ENCODE measurements at places on chromosomes 6 and 20.
A peak's percentile ranks its signal among the peaks of the same experiment; 100 is the strongest.

GRCh38 chr6:135360222-135360621 lies 137.3 kb downstream of the AHI1 start:
- no peak for DNase-seq

- peak; percentile 16 for DNase-seq
Observed at GRCh38 chr6:131062241-131063027, 611 bp downstream of the EPB41L2 start.

- DNase-seq: no peak
Observed at GRCh38 chr6:122754191-122754731, 25.3 kb upstream of the FABP7 start.

DNA sequence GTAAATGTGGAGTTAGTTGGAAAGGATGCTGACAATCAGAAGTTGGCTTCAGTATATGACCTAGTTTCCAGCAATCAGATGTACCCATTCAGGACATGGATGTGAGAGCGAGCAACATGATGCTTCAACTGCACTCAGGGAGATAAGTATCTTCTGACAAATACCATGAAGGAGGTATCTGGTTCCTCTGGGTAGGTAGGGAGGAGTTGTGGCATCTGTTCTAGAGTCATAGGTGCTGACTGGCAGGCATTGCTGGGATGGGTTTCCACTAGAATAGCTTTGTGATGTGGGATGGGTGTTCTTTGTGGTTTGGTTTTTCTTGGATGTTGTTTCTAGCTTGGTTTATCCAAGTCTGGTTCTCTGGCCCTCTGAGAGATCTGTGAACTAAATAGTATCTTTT lies 3.9 kb upstream of the REV3L start:
- no peak for DNase-seq

- peak; percentile 36 for DNase-seq
Observed at GRCh38 chr20:44911264-44911921, 1.5 kb downstream of the PABPC1L start.

- DNase-seq: no peak
Observed at GRCh38 chr20:32551693-32552092, 33.4 kb downstream of the NOL4L start.

DNA sequence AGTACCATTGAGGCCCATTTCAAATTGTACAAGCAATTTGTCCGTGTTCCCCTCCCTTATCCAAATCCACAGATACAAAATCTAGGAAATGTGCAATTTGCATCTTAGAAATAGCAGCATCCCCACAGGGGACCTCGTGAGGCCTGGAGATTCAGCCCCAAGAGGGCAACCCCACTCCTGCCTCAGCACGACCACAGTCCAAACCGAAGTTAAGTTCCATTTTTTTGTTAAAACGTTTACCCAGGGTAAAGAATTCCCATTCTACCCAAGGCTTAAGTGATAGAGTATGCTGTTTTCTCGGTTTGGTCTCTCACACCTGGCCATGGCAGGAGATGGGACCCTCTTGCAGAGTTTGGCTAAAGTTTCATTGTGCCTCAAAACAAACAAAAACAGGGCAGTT lies 41.2 kb downstream of the PLCG1 start:
- no peak for DNase-seq

DNA sequence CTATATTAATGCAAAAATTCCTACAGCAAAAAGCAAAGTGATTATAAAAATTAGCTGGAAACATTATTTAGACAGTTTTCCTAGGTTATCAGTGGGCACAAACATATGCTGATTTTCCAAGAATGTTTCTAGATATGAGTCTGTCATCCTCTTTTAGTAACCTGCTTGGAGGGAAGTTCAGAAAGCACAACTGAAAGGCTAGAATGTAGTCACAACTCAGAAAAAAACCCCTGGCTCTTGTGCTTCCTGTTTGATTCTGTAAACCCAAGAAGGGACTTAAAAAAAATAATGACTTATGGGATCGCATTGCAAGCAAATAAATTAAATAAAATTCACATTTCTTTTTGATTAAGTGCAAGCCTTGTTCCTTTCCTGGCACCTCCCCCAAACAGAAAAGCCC lies 708.4 kb upstream of the EPHA7 start:
- DNase-seq: no peak

DNA sequence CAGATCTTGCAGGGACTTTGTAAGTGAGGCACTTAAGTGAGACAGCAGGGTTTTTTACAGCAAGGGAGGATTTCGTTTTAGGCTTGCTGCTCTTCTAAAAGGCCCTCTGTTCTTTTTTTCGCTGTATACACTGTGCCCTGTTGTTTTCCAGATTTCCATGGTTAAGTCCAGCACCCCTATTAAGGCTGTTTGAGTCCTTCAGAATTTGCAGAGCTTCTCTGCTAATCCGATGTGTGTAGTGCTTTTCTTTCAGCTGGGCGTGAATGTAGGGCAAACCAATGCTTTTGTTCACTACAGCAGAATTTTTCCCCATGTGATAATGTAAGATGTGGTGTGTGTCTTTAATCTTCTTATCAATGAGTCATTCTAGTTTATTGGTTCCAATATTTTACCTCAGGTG lies 200.5 kb upstream of the RREB1 start:
- no peak for DNase-seq

GRCh38 chr6:12637960-12638641 lies 78.5 kb upstream of the PHACTR1 start:
- peak; percentile 11 for DNase-seq

GRCh38 chr6:46606338-46606737 lies 46.3 kb downstream of the CYP39A1 start:
- no peak for DNase-seq

DNA sequence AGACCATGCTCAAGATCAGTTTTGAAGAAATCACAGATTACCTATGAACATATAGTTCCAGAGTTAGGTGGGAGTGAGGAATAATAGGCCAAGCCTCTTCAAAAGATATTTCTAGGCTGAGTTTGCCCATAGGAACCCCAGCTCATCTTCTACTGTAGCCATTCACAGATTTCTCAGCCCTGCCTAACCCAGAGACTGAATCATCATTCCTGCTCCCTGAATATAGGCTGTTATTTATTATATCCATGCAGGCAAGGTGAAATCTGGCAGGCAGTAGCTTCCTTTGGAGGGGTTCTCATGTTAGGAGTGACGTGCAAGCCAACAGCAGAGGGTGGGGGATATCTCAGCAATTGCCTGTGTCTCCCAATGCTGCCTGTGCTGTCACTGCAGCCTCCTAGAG lies 25.6 kb upstream of the ADGRF4 start:
- no peak for DNase-seq

GRCh38 chr6:21912151-21912832 lies 318.7 kb downstream of the SOX4 start:
- DNase-seq: no peak

- DNase-seq: no peak
Observed at GRCh38 chr20:32062776-32063170, 10.7 kb downstream of the HCK start.

DNA sequence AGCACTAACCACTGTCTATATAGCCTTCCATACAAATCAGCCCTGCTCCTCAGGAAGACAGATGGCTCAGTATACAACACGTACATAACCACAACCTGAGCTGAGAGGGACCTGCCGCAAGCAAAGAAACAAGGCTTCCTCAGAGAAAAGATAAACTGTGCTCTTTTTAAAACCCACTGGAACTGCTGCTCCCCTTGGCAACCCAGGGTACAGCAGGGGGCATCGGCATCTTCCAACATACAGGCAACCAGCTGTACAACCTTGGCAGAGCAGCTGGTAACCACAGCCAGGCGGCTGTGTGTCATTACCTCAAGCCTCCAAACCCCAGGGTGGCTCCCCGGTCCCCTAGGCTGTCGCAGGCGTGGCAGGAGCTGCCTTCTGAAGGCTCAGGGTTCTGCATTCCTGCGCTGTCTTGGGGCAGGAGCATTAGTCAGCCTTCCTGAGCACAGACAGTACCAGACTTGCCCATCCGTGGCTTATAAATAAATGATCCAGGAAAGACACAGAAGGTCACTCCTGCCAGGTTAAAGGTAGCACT lies 249.5 kb downstream of the ADGRG6 start:
- DNase-seq: peak; percentile 61

- DNase-seq: no peak
Observed at GRCh38 chr20:46367967-46368901, 38.2 kb downstream of the ELMO2 start.

- no peak for DNase-seq
Observed at GRCh38 chr6:92756912-92757311, 662.4 kb downstream of the EPHA7 start.

GRCh38 chr20:38158701-38159351 lies 6.2 kb downstream of the TGM2 start:
- no peak for DNase-seq

GRCh38 chr20:52801628-52802006 lies 170.5 kb upstream of the TSHZ2 start:
- no peak for DNase-seq

- DNase-seq: no peak
Observed at GRCh38 chr20:62628691-62629090, 13.6 kb upstream of the SLCO4A1 start.

DNA sequence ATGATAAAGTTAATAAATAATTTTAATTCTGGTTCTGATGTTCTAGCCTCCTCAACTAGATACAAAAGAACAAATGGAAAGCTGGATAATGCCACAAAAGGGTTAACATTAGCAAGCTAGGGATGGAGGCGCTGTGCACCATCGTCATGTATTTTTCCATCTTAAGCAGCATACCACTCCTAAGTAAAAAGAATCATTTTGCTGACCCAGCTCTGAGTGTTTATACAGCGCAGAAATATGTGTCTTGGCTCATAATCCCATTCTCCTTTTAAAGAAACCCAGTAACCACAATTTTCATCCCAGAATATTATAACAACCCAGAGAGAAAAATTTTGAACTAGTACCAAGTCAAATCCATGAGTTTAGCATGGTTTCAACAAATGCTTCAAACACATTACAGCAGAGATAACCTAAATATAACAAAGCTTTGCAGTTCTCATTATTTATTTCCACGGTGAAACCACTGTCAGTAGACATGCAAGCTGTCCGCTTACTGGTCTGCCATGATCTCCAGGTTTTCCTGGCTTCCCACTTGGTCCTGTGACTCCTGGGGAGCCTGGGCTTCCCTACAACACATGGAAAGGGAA lies 111.1 kb downstream of the COL12A1 start:
- DNase-seq: no peak

DNA sequence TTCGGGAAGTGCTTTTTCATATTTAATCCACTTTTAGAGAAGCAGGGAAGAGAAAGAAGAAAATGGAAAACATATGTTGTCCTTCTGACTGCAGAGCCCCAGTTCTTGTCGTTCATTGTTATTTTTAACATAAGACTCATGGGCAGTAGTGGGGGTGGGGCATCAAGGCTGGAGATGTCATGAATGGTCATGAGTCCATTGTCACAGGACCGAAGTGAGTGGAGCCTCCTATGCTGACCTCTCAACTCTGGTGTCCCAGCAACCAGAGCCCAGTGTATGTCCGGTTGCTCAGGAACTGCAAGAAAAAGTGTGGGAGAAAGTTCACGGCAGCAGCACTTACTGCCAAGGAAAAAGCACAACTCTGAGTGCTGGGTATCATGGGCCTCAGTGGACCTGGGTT lies 108.6 kb downstream of the BANF2 start:
- DNase-seq: no peak

- no peak for DNase-seq
Observed at GRCh38 chr20:38412877-38413577, 22.1 kb downstream of the SNHG17 start.

GRCh38 chr6:127635091-127635490 lies 58.1 kb downstream of the C6orf58 start:
- no peak for DNase-seq
